Lower leg skin (tissue), 4 donors: ENCODE measurements at places on chromosomes 7 and 10.

- DNase-seq = no peak
Observed at GRCh38 chr7:84297616-84298015, 103.0 kb upstream of the SEMA3A start.

DNA sequence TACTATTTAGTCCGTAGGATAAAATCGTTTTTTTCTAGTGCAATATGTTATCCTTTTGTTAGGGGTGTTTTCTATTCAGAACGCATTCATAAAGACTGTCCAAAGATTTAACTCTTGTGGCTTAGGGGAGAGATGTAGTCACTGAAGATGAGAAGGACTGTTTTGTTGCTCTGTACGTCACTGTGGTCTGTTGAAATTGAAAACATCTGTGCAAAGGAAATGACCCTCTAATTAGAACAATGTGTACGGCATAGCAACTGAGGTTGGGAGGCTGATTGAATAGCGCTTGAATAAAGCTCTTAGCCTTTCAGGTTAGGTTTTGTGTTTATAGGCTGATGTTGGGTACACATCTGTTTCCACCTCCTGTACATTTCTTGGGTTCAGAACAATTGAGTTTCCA lies 453.4 kb upstream of the AKR1E2 start:
- no peak for DNase-seq

DNA sequence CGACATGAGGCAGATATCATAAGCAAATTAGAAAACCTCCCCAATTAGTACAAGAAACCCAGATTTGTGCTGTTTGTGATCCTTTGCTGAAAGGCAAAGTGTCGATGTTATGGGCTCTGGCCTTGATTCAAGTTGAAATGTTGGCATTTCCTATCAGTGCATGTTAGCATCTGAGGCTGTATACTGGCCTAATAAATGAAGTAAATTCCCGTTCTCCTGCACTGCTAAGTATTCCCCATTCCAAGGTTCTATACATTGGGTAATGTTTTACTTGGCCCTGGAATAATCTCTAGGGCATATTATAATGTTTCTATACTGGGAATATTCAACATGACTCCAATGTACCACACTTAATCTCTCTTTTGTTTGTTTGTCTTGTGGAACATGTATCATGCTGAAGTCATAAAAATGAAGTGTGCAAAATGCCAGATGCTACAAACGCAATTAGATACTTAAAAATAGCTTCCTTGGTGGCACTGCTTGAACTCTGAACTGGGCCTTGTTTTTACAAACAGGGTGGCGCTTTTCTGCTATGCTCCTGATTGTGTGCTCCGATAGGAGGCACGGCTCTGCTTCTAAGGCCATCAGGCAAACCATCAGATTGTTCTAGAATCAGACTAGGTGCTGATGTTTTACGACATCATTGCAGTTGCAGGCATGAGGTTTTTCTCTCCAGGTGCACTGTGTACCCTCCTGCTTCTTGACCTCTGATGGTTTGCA lies 156.7 kb upstream of the TCF7L2 start:
- no peak for DNase-seq

DNA sequence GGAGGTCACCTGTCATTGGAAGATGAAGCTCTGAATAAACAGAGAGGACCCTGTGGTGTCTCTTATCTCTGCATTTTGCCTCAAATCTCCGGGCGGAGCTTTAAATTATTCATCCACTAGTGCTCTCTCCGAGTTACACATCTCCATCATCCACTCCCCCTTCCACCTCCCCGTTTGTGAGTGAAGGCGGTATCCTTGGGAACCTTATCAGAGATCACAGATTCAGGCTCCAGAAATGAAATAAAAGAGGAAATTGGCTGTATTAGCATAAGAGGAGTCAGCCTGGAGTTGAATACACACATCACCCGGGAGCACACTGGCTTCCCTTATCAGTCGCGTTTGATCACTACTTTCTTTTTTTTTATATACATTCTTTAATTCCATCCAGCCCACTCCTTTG lies 1184.8 kb downstream of the GATA3 start:
- no peak for DNase-seq

GRCh38 chr7:70504254-70504653 lies 627.7 kb upstream of the GALNT17 start:
- no peak for DNase-seq

DNA sequence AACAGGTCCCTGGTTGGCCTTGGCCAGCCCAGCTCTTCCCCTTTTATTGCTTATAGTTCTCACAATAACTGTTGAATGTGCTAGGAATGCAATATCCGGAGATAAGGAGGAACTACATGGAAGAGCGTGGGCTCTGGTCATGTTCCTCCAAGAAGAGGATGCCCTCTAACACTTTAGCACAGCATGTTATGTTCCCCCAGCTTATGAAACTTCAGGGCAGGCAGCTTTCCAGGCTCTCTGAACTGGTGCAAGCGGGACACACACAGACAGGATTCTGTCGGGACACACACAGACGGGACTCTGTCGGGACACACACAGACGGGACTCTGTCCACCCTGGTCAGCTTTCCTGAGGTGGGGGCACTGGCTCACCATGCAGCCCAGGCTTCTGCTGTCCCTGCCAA lies 141.6 kb downstream of the PKD1L1 start:
- peak; percentile 56 for DNase-seq

- no peak for DNase-seq
Observed at GRCh38 chr7:76281006-76281705, 21.3 kb upstream of the HSPB1 start.

- no peak for DNase-seq
Observed at GRCh38 chr7:136369225-136369624, 392.1 kb upstream of the MTPN start.

- no peak for DNase-seq
Observed at GRCh38 chr10:131500181-131500580, 188.7 kb upstream of the TCERG1L start.

DNA sequence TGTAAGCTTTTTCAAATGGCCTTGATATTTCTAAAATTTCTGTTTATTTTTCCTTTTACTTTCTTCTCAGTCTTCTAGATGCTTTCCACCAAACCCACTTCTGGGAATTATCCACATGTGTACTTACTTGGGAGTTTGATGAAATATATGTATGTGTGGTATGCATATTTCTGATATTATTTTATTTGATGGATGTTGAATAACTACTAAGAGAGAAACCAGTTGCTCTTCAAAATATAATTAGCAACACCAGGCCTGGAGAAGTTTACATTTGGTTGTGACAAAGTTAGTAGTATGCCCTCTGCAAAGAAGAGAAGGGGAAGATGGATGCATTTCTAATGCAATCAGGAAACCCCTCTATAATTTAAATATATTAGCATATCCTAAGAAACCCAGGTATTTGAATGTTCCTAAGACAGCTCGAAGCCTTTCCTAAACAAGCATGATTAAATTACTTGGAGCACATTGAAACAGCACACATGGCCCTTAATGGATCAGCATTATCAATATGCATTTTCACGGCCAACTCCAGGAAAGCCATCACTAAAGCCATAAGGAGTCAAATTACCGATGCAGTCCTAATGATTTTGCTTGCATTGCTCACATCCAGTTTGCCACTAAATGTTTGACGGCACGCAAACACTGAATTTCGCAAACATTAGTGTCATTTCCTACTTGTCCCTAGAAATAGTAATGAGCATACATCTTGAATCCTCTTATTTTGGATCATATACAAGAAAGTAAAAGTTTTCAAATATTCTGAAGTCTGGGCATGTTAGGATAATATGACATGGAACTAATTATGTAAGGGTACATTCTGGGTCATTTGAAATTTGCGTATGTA lies 393.8 kb downstream of the EXOC4 start:
- no peak for DNase-seq
